ENCODE measurements at places on chromosomes 6 and 20. TPM values are rescaled to one million over a fixed set of nuclear protein-coding genes. Genes with fewer than 3 reads are reported as not detected.
A peak's percentile ranks its signal among the peaks of the same experiment; 100 is the strongest.

- DNase-seq: no peak
Observed at GRCh38 chr20:23090147-23090546, 4.0 kb upstream of the CD93 start.

DNA sequence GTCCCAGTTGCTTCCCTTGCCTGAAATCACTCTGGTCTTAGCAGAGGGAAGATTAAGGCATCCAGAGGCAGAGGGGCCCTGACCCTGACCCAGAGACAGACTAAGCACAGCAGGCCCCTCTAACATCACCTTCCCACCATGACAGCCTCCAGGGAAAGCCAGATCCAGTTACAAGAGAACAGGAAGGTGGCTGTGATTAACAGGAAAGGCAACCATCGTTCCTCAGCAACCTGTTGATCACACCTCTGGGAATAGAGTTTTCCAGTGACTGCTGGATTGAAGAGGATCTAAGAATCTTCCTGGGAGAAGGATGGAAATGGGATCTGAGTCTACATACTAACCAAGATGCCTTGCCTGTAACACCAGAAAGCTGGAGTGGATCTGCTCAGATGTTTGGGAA, 5.2 kb upstream of the TREM1 start:
- DNase-seq: no peak

DNA sequence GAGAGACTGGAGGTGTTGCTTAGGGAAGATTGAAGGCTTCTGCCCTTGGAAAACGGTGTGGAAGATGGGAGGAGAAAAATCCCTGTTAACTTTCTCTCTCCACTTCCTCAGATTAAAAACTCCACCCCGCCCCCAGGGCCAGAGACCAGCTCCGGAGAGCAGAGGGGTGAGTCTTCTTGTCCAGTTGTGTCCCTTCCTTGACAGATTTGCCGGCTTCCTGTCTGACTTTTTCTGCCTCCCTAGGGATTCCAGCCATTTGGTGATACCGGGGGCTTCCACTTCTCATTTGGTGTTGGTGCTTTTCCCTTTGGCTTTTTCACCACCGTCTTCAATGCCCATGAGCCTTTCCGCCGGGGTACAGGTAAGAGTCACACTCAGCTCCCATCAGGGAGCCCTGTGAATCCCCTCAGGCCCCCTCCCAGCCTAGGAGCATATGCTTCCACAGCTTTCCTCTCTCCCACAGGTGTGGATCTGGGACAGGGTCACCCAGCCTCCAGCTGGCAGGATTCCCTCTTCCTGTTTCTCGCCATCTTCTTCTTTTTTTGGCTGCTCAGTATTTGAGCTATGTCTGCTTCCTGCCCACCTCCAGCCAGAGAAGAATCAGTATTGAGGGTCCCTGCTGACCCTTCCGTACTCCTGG, 1.7 kb downstream of the RNF5 start:
- DNase-seq: no peak

GTF3C6 gene
- 114 TPM for total RNA-seq

PFDN6 gene
- 61.0 TPM for total RNA-seq

DNA sequence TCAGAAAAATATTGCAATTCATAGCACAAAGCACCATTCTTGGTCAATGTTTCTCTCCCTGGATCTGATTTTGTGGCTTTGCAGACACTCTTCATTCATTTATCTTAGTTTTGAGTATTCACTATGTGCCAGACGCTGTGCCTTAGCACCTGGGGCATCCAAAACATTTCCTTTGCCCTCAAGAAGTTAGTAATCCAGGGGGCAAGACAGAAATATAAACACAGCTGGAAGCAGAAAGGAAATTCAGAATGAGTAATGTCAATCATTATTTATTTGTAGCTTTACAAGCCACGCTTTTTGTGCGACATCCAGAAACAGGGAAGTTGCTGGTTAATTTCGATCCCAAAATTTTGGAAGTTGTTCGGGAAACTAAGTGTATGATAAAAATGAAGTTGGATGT, 71.4 kb downstream of the DNAH8 start:
- DNase-seq: no peak

- no peak for DNase-seq
Observed at GRCh38 chr6:154430481-154430919, 73.9 kb upstream of the IPCEF1 start.

DEFB124 gene
- not detected for total RNA-seq

RGS17 gene
- total RNA-seq: 6.7 TPM

DNA sequence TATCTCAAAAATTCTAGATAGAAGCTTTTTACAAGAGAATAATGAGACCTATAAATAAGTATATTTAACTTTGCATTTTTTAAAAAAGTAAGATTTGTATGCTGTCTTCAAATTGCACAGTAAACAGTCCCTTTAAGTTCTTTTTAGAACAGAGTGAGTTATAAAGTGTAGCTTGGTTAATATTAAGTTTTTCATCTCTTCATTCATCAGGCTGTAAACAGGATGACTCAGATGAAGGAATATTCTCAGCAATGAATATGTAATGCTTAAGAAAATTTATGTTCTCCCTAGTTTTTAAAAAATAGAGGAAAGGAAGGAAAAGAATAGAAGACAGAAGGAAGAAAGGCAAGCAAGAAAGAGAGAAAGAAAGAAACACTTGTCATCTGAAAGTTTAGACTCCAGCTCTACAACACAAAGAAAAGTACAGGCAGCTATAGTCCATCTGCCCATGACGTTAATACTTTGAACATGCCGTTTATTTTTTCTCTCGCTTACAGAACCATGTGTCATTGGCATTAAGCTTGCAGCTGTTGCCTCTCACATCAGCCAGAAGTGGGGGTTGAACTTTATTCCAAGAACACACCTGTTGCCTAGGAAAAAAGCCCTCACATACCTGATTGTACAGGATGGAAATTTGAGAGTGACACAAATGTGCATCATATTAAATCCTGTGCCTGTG, 36.1 kb downstream of the CAP2 start:
- DNase-seq: peak; percentile 96

PTCHD4 gene
- total RNA-seq: 19.2 TPM

DNA sequence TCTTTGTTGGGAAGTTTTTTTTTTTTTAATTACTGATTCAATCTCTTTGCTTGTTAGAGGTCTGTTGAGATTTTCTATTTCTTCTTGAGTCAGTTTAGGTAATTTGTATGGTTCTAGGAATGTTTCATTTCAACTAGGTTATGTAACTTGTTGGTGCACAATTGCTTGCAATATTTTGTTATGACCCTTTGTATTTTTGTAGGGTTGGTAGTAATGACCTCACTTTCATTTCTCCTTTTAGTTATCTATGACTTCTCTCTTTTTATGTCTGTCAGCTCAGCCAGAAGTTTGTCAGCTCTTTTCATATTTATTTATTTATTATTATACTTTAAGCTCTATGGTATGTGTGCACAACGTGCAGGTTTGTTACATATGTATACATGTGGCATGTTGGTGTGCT, 51.1 kb upstream of the SLC24A3 start:
- DNase-seq: no peak

DNA sequence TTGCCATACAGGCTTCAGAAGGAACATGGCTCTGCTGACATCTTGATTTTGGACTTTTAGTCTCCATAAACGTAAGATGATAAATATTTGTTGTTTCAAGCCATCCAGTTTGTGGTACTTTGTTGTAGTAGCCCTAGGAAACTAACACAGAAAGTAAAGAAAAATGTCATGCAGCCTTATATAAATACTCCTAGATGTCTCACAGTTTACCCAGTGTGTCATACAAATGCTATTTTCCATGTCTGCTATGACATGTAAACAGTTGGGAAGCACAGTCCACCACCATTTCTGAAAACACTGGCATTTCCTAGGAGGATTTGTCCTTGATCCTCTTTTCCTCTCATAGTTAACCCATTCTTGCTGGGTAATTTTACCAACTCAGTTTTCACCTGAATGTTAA, 30.6 kb upstream of the ME1 start:
- no peak for DNase-seq

- no peak for DNase-seq
Observed at GRCh38 chr6:3609388-3609787, 142.1 kb downstream of the PXDC1 start.

USP49 gene
- total RNA-seq: 2.2 TPM

DNA sequence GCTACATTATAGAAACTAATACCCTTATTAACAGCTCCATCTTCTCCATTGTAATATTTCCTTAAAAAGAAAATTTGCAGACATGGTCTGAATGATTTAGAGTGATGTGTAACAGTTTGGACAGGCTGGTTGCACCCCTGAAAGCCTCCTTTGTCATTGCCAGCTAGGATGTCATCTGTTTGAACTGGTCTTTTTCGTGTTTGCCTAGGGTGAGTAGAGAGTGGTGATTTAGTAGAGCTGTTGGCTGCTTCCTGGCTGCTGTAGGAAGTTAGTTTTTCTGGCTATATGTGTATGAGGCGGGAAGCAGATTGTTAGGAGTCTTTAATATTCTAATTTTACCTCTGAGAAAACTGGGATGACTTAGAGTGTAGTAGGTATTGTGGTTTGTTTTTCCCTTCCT, 101.1 kb downstream of the ZFAND3 start:
- no peak for DNase-seq

DNA sequence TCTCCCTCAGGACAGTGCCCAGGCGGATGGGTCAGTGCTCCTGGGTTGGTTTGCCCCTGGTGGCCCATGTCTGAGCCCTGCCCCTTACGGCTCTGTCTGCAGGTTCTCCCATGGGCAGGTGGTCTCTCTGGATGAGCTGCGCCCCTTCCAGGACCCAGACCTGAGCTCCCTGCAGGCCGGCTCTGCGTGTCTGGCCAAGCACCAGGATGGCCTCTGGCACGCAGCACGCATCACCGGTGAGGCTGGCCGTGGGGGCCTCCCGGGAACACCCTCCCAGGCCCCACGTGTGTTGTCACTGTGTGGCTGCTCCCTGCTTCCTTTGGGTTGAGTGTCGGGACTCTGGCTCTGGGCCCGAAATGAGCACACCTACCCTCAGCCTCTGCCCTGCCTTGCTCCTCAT, 3.3 kb upstream of the LIME1 start:
- DNase-seq: no peak

DNA sequence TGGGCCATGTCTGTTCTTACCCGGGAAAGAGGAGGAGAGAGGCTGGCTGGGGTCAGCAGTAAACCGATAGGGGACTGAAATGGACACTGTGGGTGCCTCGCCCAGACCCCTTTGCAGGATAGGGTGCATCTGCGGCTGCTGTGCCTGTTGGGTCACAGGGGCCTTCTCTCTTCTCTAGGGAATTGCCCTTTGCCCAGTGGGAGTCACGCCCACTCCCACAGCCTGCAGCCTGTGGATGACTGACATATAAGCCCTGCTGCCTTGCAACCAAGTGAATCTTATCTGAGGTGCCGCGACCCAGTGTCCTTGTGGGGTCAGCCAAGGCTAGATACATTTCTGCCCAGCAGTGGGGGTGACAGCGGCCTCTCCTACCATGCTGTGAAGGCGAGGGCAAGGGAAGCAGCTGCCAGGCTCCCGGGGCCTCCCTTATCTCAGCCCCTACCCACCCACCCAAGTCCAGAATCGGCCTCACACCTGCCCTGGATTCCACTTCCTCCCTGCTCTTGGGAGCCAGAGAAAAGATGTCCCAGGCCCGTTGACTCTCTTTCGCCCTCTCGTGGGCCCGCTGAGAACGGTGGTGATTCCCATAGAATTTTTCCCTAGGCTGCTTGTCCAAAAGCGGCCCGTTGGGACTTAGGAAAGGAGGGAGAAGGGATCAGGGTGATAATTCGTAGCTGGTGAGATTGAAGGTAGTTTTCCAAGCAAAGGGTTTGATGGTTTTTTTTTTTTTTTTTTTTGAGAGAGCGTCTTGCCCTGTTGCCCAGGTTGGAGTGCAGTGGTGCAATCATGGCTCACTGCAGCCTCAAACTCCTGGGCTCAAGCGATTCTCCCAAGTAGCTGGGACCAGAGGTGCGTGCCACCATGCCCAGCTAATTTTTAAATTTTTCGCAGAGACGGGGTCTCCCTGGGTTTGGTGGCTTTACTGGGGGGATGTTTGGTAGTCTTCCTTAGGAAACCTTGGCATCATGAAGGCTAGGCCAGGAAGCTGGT, 76.4 kb upstream of the RNF24 start:
- DNase-seq: peak; percentile 64

DNA sequence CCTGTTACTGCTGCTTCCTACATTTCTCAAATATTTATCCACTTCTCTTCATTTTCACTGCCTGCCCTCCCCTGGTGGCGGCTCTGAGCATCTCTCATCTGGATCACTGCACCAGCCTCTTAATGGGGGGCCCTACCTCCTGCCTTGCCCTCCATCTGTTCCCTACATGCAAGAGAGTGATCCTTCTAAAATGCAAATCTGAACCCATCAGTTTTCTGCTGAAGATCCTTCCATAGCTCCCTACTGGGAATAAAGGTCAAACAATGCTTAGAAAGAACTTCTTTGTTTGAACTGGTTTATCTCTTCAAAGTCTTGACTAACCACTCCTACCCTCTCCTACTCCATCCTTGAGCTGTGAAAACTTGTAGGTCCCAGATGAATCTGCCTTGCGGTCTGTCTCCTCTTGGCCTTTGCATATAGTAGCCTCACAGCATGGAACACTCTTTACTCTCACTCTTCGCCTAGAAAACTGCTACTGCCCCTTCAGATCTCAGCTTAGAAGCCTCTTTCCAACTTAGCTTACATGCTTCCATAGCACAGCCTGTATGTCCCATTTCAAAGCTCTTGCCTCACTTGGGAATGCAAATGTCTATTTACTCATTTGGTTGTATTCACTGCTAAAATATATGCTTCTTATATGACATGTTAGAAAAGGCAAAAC, 119.3 kb downstream of the QRSL1 start:
- no peak for DNase-seq

- no peak for DNase-seq
Observed at GRCh38 chr20:36847710-36848040, 28.3 kb upstream of the TLDC2 start.

GRCh38 chr20:63701051-63701328, 4.5 kb downstream of the TNFRSF6B start:
- no peak for DNase-seq

DNA sequence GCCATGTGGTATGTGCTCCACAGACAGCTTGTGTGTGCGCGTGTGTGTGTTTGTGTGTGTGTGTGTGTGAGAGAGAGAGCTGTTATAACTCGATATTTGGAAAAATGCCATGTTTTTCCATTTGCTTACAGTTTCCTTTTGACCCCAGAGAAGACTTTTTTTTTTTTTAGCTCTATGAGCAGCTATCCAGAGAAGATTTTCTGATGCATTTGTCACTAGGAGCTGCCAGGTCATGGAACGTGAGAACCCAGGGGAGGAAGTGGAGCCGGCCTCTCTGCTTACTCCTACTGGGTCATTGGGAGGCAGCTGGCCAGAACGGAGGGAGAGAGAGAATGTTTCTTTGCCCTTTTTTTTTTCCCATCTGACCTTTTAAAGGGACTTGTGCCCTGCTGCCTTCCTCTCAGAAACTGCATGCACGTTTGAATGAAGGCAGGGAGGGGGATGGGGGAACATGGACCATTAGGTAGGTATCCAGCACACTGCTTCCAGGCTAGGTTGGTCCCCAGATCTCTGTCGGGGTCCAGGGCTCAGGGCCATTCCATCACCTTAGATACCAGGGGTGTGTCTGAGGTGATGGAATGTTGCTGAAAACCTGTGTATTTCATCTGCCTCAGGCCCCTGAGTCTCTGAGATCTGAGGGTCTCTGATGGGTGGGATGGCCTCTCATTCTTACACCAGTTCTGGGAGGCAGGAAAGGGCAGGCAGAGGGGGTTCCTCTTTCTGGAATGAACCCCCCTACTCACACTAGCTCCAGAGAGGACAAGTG, 11.2 kb upstream of the MRPS18A start:
- DNase-seq: peak; percentile 84

- no peak for DNase-seq
Observed at GRCh38 chr6:133903855-133904254, 14.9 kb downstream of the TCF21 start.

GRCh38 chr6:39865011-39865888, 69.0 kb downstream of the MOCS1 start:
- DNase-seq: peak; percentile 87

- DNase-seq: no peak
Observed at GRCh38 chr20:2084703-2085102, 16.9 kb upstream of the STK35 start.

GRCh38 chr6:150081702-150082101, 12.8 kb upstream of the ULBP3 start:
- no peak for DNase-seq

RAD21L1 gene
- 0.57 TPM for total RNA-seq
